Fibroblast of upper back skin (primary cell): ENCODE measurements at places on chromosomes 12 and 14.

DNA sequence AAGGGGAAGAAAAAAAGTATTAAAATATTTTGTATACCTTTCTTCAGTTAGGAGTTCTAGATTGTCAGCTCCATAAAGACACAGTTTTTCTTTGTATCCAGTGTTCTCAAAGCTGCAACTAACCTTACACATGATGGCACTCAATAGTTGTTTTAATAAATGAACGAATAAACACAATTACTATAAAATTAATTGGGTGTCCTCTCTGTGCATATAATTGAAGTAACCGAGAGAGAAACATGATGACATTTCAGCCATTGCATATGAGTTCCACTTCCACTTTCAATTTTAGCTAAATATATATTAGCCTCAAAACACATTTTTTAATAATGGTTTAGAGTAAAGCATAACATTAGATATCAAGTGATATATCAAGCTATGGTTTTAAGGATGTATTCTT lies 671.2 kb downstream of the LRFN5 start:
- no peak for DNase-seq

DNA sequence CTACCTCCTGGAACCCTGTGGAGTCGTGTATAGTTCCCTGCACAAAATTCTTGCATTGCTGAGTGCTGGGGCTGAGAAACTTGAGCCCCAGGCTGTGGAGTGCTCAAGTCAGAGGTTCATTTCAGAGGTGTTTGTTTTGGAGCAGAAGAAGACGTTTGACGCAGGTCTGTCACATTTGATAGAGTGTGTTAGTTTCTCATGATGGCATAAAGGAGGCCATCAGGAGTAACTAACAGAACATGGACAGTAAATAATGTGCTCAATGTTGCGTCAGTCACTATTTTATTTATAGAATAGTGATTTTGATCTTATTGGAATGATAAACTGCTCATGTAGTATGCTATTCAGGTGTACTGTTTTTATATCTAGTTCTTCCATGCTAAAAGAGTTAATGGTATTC lies 44.2 kb downstream of the OTOGL start:
- DNase-seq, result no peak

DNA sequence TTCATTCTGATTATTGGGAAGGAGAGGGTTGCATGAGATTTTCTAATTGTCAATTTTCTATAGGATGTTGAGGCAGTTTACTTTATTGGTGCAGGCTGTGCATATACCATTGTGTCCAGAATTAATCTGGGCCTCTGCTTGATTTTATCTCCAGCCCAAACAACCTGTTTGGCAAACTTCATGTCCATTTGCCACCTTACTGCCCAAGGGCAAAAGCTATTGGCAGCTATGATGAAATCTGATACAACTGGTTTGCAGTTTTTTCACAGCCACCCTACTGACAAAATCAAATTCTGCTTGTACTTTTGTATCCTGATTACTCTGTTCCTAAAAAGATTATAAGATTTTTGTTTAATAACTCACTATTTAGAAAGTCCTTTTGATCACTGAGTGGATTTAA lies 789.2 kb upstream of the FBXO33 start:
- DNase-seq, result no peak

- DNase-seq, result no peak
Observed at GRCh38 chr14:58547649-58548048, 90.1 kb upstream of the DACT1 start.

- no peak for DNase-seq
Observed at GRCh38 chr12:18165889-18166288, 75.9 kb upstream of the RERGL start.

DNA sequence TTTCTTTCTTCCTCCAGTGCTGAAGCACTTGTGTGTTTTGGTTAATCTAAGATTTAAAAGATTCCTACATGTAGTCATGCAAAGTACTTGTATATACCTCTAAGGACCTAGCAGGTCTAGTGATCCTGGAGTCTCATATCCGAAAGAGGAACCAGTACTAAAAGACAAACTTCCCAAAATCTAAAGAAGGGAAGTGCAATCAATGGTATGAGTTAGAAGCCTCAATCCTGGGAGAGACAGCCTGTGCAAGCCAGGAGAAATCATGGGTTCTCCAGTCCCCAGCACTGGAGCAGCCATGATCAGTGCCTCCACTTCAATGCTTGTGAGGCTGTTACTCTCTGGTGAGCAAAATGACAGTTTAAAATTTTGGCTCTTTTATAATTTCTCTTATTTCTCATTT lies 277.4 kb downstream of the DAD1 start:
- no peak for DNase-seq

- no peak for DNase-seq
Observed at GRCh38 chr14:57578801-57579200, 85.1 kb upstream of the CCDC198 start.

GRCh38 chr14:53180272-53181221 lies 27.4 kb upstream of the DDHD1 start:
- peak; percentile 44 for DNase-seq

- DNase-seq, result no peak
Observed at GRCh38 chr12:128791395-128792322, 32.1 kb downstream of the SLC15A4 start.

DNA sequence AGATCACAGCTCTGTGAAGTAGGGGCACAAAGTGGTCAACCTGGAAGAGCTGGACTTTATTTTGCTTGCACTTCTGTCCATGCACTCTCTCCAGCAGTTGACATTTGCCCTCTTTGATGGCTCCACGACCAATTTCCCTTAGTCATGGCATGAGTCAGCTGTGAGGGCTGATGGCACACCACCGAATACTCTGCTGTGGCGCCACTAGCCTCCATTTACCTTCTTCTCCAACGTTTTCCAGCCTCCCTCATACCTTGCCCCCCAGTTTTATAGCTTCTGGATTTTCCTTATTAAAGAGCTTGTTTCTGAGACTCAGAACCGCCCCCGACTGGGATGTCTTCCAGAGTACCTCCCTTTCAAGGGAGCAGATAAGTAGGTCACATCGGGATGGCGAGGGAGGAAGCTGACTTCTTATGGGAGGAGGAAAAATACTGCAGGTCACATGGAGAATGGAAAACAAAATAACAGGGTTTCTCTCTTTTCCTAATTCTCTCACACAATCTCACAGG lies 17.6 kb downstream of the NINJ2 start:
- DNase-seq, result no peak

GRCh38 chr14:73713803-73714655 lies at the start of gene PNMA1:
PNMA1 (minus strand) TSS chr14:73714384; CDS start chr14:73713639, 745 bp downstream.
- peak; percentile 83 for DNase-seq

DNA sequence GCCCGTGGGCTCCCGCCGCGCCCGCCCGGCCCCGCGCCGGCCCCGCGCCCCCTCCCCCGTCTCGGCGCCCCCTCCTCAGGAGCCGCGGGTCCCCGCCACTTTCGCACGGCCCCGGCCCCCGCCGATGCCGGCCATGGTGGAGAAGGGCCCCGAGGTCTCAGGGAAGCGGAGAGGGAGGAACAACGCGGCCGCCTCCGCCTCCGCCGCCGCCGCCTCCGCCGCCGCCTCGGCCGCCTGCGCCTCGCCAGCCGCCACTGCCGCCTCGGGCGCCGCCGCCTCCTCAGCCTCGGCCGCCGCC lies 263 bp downstream of the RCOR1 start:
- DNase-seq, result no peak

- DNase-seq, result no peak
Observed at GRCh38 chr14:61544448-61545330, 150.6 kb upstream of the HIF1A start.

GRCh38 chr14:73237786-73238423 lies 599 bp downstream of the PAPLN start:
- no peak for DNase-seq

DNA sequence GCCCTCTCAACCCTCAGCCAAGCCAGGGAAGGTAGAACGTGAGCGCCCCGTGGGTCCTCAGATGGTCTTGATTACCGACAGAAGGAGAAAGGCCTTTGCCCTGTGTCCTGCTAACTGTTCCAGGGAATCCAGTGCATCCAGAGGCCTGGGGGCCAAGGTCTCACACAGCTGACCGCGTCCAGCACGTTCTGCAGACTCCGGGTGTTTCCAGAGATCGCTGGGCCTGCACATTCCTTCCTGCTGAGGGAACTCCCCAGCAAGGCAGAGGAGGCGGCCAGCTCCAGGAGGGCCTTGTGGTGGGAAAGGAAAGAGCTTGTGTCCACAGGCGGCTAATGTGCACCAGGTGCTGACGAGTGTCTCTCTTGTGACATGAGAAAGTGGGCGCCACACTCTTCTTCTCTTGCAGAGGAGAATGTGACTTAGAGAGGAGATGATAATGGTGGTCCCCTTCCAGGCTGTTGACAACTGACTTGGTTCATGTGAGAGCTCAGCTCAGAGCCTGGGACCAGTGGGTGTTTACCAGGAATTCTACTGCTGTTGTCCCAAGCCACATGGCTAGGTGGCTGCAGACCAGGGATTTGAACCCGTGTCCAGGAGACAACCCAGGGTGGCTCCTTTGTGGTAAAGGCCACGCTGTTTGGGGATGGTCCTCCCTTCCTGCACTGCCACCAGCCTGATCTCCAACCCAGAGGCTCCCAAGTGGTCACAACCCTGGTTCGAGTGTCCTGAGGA lies 46.8 kb upstream of the DLK1 start:
- DNase-seq, result peak; percentile 85

DNA sequence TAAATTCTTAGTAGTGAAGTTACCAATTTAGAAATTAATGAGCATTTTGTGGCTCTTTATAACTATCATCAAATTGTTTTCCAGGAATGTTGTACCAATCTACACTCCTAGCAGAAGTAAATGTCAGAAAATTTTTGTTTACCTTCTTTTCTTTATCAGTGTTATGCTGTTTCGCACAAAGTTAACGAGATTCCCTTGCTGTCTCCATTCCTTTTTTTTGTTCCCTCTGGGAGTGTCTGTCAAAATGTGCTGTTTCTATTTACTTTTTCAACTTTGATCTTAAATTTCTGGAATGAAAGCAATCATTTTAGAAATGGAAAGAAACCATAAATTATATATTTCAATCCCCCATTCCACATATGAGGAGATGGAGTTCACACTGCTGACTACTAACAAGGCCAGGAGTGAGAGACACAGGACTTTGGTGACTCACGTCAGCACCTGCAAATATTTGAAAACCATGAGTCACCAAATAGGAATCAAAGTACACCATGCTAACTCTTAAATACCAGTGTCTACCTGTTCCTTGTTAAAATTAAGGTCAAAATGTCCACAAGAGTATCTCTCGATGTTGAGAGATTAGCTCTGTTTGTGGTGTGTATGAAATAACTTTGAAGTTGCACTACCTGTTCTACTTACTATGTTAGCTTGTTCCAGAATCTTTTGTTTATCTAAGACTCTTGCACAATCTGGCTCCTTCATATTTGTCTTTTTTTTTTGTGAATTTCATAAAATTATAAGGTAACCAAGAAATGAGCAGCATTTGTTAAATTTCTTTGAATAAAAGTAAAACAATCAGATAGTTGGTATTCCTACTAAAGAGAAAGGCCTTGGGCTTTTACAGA lies 106.0 kb downstream of the RMST start:
- DNase-seq, result no peak

DNA sequence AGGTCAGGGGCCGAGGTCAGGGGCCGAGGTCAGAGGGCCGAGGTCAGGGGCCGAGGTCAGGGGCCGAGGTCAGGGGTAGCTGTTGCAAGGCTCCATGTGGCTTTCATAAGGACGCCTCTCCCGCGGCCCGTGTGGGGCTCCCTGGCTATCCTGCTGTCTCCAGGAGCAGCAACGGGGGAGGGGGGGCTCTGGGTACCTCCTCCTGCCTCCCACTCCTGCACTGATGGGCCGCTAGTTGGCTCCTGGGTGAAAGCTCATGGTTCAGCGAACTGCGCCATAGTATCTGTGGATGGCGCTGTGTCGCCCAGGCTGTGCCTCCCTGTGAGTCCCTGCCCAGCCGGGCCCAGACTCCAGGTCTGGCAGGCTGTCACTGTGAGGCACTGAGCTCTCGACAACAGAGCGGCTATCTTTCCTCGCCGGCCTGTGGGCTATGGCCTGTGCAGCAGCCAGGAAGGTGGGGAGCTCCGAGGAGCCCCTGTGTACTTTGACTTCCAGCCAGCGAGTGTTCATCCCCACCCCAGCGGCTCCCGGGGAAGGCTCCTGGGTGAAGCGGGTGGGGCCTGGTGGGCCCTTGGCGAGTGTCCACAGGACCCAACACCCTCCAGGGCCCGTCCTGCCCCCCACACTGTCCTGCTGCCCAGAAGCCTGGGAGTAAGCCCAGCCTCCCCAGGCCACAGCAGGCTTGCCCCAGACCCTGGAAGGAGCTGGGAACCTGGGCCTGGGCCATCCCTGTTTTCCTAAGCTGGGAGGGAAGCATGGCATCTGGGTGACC lies 8.1 kb downstream of the RFLNA start:
- no peak for DNase-seq

GRCh38 chr12:118743896-118744700 lies 237.2 kb upstream of the SRRM4 start:
- DNase-seq, result no peak

- DNase-seq, result no peak
Observed at GRCh38 chr14:65239938-65240296, 137.6 kb upstream of the MAX start.

GRCh38 chr14:70320294-70320693 lies 39.2 kb downstream of the COX16 start:
- DNase-seq, result no peak

GRCh38 chr14:44414646-44415045 lies 92.4 kb downstream of the FSCB start:
- DNase-seq, result no peak

DNA sequence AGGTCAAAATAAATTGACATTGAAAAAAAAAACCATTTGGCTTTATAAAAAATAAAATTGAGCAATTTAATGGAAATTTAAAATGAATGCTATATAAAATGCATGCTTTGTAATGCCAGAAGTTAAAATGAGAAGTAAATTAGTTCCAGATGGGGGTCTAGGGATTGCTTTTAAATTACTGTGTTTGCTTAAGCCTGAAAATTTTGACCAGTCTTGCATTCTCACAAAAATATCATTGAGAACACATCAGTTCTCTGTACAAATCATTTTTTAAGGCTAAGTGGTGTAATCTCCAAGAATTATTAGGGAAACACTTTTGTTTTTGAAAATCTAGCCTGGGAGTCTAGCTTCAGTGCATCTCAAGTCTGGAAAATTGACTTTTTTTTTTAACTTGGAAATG lies 90.7 kb downstream of the RERG start:
- peak; percentile 45 for DNase-seq

DNA sequence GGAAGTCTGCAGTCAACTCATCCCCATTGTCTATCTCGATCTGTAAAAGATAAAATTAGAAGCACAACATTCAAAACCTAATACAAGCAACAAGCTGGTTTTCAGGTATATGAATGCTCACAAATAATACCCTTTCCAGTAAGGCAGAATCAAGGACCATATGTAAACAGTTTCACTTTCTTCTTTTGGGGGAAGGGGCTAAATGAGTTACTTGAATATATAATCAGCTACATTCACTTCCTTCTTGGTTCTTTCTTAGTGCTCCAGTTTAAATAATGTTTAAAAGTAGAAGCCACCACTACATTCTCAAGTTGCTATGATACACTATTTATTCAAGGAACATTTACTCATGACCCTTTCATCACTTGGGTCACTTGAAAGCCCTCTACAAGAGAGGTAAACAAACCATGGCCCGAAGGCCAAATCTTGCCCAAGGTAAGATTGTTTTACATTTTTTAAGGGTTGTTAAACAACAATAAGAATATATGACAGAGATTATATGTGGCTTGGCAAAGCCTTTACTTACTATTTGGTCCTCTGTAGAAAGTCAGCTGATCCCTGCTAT lies 10.3 kb downstream of the TWF1 start:
- no peak for DNase-seq

GRCh38 chr12:83784298-83784890 lies 1097.7 kb downstream of the TMTC2 start:
- DNase-seq, result no peak
